ENCODE measurements at places on chromosomes 1 and 21.

DNA sequence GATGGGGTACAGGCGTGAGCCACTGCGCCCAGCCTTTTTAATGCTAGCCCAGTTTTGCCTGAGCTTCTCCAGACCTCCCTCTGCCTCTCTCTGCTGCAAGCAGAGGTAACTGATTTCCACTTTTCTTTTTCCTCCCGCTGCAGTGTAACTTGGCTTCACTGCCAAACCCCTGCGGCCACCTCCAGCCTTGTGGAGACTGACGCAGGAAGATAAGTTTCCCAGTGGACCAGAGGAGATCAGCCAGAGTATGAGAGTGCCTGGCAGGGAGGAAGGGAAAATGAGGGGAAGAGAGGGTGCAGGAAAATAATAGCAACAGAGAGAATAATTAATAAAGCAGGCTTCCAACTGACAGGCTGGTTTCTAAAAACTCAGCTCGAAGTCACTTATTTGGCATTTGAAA, 143.7 kb downstream of the PCNX2 start:
- no peak for DNase-seq

- DNase-seq, result no peak
These were observed 78.9 kb upstream of the ACTRT2 start for GRCh38 chr1:2942410-2942809.

DNA sequence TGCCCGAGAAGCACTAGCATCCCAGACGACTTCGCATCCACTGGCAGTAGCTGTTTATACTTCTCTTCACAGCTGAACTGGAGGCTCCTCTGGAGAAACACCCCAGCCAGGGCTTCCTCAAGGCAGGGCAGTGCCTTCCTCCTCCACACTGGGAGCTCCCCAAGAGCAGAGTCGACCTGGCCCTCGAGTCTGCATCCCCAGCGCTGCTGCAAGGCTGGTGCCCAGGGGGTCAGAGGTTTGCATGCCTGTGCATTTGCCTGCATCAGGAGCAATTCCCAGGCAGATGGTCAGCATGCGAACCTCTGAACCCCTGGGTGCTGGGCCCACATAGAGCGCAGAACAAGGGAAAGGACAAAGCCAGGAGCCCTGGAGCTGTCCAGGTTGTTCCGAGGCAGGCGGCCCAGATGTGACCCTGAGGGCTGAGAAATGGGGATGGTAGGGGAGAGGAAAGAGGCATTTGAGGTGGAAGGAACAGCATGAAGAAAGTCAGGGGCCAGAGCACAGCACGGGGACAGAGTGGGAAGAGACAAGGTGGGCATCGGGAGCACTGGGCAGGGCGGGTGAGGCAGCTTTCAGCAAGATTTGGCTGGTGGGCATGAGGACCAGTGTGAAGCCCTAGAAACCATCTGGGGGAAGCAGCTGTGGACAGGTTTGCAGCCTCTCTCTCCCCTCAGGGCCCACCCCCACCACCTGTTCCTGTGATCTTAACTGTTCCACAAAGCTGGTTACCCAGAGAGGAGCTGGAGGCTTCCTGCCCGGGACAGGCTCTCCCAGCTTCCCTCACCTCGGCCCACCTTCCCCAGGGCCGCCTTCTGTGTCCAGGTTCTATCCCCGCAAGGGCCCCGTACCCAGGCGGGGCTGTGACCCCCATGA, 6.4 kb upstream of the S100A8 start:
- DNase-seq, result no peak

DNA sequence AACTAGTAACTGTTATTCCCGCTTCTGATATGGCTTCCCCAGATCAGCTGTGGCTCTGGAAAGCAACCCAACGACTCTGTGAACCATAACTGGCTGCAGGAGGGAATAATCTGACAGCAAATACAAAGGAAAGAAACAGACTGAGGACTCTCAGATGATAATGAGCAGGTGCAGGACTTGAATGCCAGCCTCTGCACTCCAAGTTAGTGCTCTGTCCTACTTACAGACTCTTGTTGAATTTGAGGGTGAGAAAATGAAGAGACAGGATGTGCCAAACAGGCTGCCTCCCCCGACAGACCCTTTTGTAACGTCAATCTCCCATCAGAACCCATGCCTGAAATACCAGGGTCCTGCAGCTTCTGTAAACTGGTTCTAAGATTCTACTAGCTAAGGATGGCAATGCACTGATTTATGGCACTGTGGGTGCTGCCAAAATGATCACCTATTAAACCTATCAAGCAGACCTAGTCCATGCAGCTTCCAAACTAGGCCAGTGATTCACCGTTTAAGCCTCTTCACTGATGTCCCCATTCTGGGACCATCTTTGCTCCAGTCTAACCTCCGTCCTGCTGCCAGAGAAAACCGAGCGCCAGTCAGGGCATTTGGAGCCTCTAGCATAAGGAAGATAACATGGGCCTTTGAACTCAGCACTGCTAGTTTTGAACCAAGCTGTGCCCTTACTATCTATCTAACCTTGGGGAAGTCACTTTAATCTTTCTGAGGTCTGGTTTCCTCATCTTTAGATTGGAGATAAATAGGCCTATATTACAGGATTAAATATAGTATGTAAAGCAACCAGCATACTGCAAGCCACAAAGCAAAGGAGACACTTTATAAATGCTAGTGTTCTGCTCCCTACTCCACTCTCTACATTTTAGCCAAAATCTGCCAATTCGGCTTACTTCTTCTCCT, 4.8 kb downstream of the MKNK1 start:
- no peak for DNase-seq

DNA sequence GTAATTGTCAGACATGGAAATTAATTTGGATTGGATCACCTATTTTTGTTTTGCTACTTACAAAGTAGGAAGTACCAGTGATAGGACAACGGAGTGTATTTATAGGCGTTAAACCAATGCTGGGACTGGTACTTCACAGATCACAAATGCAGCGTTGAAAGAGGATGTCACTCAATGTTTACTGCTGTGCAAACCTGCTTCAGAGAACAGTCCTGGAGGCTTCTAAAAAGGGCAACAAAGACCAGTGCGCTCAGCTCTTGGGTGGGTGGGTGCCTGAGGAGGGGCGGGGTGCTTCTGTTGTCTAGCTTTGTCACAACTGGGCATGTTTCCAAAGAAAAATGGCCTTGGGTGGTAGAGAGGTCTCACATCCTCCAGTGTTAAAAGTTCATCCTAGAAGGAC, 2.1 kb downstream of the C1orf21 start:
- DNase-seq, result peak; percentile 54

Data from NCI-H146 (cell line).